ENCODE measurements at places on chromosomes 6 and 20.

DNA sequence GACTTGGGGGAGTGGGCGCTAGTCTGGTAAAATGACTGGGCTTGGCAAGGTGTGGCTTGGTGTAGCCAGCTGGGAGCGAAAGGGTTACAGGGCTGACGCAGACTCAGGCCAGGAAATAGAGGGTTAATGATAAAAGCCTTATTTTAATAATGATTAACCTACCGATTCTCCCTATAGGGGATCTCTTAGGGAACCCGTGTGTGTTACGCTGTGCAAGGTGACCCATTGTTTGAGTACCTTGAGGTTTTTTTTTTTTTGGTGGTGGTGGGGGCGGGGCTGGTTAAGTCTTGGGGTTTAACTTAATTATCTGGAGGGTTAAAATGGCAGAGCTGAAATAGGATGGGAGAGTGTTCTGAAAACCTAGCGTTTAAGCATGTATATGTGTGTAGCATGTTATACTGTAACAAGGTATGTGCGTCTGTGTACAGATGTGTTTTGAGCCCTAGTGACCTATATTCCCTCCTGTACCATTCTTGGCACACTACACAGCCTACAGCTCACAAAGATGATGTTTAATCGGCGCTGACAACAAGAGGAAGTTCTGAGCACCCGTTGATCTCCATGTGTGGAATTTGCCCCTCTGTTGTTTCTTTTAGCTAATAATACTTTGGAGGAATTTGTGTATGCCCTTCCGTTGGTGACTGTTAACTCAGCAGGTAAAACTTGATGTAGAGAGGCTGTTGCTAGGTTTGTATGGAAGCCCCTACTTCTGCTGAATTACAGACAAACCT, 1.3 kb downstream of the CARMIL1 start:
- no peak for DNase-seq

GRCh38 chr6:137121401-137121997, 51.9 kb downstream of the IL22RA2 start:
- no peak for DNase-seq

GRCh38 chr6:79375635-79376337, 141.3 kb upstream of the HMGN3 start:
- no peak for DNase-seq

GRCh38 chr6:162395181-162395580, 332.4 kb downstream of the PRKN start:
- DNase-seq: no peak

DNA sequence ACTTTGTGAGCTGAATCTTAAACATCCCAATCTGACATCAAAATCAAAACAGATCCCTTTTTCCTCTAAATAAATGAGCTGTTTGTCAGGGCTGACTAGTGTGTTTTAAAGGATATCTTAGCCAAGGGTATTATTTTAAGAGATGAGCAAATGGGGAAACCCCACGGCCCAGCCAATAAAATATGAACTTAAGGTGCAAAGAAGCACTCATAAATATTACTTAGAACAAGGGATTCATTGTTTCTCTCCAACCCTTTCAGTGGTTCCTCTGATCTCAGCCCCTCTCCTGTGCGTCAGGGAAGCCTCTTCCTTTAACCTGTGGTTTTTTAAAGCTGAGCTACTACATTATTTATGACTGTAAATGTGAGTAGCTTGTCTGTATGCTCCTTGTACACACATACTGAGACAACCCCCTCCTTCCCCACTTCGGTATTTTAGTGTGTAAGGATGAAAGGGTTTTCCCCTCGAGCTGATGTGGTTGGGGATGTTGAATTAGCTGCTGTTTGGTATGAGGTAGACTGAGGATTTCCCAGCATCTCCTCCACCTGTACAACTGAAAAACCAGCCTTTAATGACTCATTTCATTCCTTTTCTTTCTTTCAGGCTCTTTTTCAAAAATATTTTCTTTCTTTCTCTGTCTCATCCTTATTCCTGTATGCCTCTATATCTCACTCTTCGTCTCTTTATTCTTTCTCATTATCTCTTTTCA, 6.5 kb downstream of the BMP5 start:
- DNase-seq: no peak

DNA sequence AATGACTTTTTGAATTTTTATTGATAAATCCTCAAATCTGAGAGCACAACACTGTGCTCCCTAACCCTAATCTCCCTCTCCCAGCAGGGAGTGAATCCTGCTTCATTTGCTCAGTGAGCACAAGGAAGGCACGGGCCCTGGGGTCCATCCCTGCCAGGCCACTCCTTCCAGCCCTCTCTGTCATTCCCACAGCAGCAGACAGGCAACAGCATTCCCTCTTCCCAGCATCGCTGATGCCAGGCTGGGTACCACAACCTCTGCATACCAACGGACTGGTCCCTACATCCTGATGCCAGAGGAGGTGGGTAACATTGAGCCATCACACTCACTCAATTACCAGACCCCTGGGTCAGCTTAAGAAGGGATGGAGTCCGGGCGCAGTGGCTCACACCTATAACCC, 34.2 kb downstream of the MRPL14 start:
- DNase-seq: no peak

DNA sequence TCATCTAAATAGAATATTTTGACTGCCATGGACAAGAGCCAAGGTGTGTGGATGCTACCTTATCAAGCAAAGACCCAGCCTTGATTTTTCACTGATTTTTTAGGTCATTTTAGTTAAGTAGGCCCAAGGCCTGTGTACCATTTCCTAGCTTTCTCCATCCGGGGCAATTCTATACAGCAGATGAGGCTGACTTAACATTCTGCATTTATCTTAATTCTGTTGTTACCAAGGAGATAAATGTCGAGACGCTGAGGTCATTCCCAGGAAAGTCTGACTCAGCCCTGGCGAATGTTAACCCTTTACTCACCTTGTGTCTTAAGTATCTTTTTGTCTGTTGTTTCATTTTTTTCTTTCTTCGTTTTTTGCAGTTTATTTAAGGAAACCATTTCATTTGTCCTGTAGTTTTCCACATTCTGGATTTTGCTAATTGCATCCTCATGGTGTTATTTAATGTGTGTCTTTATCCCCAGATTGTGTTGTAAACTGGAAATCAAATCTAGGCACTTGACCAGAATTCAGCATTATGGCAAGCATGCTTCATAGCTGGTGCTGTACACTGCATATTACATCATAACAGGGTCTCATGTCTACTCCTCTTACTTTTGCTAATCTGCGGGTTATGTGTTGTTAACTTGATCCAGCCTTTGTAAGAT, 277.0 kb downstream of the CDKAL1 start:
- peak; percentile 77 for DNase-seq

- DNase-seq: no peak
Observed at GRCh38 chr6:6495851-6496250, 92.7 kb upstream of the LY86 start.

Data from SK-N-MC (cell line).